ENCODE measurements at places on chromosomes 11 and 22. TPM values are rescaled to one million over a fixed set of nuclear protein-coding genes. Genes with fewer than 3 reads are reported as not detected.

- DNase-seq = no peak
Measured at GRCh38 chr11:6813656-6814055, 14.2 kb upstream of the OR6A2 start.

DNA sequence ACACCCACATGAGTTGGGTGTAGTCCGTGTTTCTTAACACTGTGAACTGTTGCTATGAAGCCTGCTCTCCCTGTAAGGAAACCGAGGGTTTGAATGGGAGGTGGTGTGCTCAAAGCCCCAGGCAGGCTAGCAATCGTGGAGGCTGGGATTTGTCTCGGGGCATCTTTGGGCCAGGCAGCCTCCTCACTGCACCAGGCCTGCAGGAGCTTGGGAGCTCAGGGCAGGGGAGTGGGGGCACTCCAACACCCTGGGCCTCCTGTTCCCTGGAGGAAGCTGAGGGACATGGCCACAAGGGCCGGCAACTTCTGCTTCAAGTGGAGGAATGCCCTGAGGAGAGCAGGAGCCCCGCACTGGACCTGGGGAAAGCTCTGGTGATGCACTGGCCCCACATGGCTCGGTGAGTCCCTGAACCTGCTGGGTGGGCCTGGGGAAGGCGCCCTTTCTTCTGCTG is 164.7 kb upstream of the B3GAT1 start:
- peak; percentile 41 for DNase-seq

DNA sequence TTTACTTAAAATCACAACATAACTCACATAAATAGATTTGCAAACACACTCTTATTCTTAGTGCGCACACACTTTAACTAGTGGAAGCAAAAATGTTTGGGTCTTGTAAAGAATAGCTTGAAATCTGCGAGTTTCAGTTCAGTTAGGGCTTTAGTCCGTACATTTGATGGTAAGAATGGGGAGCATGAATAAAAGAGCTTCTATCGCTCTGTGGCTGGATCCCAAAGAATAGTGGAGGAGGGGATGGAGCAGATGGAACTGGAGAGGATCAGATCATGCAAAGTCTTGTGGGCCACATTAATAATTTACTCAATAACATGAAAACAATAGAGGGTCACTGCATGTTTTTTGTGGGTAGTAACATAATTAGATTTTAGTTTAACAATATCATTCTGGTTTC is 44.3 kb downstream of the DNHD1 start:
- no peak for DNase-seq

DNA sequence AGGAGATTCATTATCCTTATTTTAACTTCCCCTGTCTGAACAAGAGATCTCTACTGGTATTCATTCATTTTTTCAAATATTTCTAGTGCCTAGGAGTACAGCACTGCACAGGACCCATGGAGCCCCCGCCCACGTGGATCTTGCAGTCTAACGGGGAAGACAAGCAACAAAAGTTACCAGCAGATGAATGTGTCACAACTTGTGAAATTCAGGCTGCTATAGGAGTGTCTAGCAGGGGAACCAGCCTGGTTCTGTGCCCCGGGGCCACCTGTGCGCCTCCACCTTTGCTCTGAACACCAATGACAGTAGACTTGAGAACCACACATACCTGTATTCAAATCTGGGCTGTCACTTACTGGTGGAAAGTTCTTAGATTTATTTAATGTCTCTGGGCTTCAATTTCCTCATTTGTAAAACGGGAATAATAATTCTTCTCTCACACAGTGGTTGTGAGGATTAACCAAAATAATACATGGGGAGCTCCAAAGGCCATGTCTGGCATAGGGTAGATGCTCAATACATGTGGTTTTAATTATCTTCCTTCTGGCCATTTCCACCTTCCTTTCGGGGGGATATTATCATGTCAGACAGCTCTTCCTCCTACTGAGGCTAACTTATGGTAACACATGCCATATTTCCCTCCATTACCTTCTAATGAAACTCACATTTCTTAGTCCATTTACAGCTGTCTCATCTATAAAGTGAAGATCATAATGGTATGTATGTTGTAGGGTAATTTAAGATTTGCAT is 17.8 kb downstream of the POU2AF1 start:
- peak; percentile 21 for DNase-seq

DNA sequence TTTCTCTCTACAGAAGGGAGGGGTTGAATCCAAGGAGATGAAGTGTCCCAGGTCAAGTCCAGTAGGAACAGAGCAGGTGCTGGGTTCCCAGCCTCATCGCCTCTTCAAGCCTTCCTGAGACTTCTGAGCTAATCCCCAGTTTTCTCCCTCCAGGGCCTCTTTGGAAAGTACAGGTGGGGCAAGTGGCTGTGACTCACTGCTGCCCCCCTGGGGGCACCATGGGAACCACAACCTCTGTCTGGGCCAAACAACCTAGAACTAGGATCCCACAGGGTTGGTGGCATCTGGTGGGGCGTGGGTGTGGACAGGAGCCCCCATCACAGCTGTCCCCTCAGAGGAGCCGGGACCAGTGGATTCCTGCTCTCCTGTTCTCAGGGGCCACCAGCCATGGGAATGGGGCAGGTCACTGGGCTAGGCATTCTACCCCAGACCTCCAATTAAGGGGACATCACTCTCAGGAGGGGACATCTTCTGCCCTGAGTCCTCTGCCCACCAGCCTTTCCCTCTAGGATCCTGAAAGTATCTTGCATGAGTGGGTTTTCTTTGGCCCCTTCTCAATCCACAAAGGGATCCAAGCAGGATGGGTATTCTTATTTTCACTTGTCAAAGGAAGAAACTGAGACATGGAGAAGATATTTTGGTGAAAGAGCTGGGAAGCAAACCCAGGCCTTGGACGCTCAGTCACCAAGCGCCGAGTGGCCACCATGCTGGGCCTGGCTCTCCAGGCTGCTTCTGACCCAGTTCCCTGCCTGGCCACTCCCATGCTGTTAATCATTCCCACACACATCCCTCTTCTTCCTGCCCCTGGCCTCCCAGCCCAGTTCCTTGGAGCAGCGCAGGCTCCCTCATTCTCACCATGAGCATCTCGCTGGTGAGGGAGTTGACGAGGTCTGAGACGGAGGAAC is 23.8 kb downstream of the LRRC10B start:
- peak; percentile 92 for DNase-seq

DNA sequence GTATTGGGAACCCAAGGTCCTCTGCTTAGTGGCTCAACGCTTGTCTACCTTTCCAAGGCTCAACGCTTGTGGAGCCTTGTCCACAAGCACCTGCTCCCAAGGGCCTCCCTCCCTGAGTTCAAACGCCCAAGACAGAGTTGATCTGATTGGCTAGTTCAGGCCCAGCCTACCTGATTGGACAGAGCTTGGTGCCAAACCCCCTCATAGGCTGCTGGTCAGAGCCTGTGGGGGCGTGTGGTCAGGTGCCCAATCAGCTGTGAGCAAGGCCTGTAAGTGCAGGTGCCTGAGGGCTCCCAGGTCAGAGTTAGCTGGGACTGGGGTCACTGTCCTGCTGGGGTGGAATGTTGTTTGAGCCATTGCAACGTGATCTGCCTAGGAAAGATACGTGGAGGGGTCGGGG is 16.9 kb upstream of the TMPRSS6 start:
- DNase-seq = peak; percentile 75

DNA sequence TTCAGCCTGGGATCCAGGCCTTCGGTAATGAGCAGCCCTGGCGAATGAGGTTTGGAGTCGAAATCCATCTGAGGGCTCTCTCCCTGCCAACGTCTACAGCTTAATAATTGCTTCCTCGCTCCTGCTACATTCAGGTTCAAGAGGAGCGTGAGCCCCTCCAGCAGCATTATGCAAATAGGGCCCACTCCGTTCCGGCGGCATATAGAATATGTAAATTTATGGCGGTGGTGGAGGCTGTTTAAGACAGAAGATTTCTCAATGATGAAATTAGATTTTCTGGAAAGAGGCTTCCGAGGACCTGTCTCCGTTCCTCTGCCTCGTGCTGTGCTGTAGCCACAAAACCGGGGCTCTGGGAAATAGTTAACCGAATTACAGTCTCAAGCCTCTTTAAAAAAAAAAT is 402.8 kb downstream of the MIAT start:
- DNase-seq = no peak

DNA sequence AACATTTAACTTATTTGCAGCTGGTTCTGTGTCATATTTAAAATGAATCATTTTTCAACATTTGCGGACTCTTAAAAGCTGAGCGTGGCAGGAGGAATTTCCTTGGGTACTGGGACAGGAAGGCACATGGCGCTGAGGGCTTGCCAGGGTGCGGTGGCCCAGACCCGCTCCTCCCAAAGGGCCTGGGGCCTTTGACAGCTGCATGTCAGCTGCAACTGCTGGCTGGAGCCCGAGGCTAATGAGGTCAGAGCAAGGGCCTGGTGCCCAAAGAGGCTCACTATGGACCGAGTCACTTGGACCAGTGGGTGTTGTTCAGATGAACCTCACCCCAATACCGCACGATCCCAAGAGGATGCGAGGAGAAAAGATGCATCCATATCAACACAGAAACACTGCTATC is 326.9 kb downstream of the CTTN start:
- DNase-seq = no peak

SYCE3 gene
- total RNA-seq = 0.91 TPM

ACR gene
- total RNA-seq = not detected

MAPK8IP1 gene
- total RNA-seq = 12.0 TPM

RASL10A gene
- 0.61 TPM for total RNA-seq

All from endodermal cell (in vitro differentiated cells).